ENCODE measurements at places on chromosomes 6 and 20. TPM values are rescaled to one million over a fixed set of nuclear protein-coding genes. Genes with fewer than 3 reads are reported as not detected.

Gene TMEM217
- 4.0 TPM for total RNA-seq

Gene POM121L2
- total RNA-seq, result not detected

DNA sequence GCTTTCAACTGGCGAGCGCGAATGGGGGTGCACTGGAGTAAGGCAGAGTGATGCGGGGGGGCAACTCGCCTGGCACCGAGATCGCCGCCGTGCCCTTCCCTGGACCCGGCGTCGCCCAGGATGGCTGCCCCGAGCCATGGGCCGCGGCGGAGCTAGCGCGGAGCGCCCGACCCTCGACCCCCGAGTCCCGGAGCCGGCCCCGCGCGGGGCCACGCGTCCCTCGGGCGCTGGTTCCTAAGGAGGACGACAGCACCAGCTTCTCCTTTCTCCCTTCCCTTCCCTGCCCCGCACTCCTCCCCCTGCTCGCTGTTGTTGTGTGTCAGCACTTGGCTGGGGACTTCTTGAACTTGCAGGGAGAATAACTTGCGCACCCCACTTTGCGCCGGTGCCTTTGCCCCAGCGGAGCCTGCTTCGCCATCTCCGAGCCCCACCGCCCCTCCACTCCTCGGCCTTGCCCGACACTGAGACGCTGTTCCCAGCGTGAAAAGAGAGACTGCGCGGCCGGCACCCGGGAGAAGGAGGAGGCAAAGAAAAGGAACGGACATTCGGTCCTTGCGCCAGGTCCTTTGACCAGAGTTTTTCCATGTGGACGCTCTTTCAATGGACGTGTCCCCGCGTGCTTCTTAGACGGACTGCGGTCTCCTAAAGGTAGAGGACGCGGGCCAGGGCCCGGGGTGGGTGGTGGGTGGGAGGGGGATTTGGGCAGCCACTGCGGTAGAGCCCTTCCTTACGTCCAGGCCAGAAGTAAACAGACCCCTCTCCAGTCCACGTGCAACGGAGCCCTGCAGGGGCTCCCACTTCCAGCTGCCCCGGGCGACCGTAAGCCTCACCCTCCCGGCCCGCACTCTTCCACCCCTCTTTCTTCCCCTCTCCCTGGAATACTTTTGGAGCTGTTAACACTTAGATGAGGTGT is 998 bp downstream of the BMP2 start:
- DNase-seq, result no peak

DNA sequence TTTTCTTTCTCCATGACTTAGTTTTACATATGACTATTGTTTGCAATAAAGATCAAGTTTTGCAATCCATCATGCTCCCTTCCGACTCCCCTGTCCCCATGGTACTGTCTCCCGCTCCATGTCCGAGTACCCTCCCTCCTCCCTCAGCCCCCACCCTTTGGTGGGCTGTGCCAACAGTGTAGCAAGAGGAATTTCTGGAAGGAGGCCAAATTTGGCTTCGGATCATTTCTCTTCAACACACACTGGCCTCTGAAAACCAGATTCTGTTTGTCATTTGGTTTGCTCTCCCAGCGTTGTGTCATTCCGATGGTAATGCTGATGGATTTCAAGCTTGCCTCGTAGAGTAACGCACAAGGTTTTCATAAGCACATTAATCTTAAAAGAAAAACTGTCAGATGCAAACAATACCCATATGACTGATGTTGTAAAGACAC is 22.9 kb upstream of the PAX1 start:
- no peak for DNase-seq

Gene TBXT
- total RNA-seq, result not detected

Measured in kidney epithelial cell (primary cell).